ENCODE measurements at places on chromosomes 12 and 14.

DNA sequence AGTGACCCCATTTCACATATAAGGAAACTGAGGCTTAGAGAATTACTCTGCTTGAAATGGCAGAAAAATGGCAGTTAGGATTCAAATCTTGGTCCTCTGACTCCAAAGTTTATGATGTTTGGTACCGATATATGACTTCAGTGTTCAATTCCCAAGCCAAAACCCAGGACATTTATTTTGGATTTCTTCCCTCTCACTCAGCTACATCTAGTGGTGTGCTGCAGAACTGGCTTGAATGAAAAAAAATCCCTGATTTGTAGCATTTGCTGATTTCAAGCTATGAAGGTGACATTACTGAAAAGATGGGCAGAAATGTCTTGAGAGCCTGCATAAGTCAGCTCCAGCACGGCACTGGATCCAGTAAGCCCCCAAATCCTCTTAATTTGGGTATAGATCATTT is 106.4 kb downstream of the EFCAB11 start:
- no peak for DNase-seq

DNA sequence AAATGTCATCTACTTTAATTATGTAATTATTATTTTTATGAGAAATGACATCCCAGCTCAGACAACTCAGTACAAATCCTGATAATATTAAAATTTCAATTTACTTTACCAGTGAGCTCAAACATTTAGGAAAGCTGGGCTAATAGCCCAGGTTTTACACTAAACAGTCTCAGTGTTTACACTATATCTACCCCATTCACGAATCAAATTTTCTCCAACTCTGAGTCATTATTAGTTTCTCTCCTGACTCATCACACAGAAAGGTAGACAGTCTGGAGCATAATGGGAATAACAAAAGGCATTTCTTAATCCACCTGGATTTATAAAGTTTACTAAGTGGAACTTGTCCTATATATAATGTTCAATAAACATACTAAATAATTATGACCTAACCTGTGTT is 5.7 kb downstream of the PAWR start:
- DNase-seq = no peak

DNA sequence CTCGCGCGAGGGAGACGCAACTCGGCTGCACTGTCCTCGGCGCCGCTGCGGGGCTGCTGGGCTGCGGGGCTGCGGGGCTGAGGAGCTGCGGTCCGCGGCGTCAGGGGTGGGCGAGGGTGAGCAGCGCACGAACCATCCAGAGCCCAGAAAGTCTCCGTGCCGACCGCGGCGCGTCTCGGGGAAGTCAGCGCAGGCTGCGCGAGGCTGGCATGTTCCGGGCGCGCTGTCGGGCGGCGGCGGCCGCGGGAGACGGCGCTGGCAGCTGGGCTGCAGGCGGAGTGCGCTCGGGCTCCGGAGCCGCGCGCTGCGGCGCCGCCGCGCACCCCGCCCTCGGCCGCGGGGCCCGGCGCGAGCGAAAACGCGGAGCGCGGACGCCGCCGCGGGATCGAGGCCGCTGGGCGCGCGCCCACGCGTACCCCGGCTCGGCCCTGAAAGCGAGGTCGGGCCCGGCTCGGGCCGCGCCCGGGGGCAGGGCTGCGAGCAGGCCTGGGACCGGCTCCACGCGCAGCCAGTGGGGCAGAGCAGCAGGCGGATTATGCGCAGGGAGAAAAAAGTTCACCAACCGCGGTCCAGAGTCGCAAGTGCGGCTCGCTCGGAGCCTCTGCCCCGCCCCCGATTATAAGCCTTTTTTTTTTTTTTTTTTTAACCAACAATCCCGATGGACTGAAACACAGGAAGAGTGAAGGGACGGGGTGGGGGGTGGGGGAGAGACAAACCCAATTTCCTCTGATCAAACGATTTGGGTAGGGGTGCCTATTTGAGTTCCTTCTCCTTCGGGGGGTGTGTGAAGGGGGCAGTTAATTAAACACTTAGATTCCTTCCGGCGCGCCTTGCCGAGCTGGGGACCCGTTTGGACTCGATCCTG is at the start of gene PRICKLE1:
Gene PRICKLE1, minus strand, starts transcription at position 282 of the 865 bp plus-strand sequence. CDS start 117,230 bp downstream, outside the sequence.
- DNase-seq = no peak

- DNase-seq = no peak
Observed at GRCh38 chr14:104799244-104800014, 1.5 kb upstream of the ZBTB42 start.

DNA sequence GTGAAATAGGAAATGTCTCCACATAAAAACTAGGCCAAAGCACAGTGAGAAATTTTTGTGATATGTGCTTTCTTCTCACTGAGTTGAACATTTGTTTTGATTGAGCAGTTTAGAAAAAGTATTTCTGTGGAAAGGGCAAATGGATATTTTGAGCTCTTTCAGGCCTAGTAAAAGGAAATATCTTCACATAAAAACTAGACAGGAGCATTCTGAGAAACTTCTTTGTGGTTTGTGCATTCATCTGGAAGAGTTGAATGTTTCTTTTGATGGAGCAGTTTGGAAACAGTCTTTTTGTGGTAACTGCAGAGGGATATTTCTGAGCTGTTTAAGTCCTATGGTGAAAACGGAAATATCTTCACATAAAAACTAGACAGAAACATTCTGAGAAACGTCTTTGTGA is 582.7 kb upstream of the ALG10B start:
- DNase-seq = no peak

DNA sequence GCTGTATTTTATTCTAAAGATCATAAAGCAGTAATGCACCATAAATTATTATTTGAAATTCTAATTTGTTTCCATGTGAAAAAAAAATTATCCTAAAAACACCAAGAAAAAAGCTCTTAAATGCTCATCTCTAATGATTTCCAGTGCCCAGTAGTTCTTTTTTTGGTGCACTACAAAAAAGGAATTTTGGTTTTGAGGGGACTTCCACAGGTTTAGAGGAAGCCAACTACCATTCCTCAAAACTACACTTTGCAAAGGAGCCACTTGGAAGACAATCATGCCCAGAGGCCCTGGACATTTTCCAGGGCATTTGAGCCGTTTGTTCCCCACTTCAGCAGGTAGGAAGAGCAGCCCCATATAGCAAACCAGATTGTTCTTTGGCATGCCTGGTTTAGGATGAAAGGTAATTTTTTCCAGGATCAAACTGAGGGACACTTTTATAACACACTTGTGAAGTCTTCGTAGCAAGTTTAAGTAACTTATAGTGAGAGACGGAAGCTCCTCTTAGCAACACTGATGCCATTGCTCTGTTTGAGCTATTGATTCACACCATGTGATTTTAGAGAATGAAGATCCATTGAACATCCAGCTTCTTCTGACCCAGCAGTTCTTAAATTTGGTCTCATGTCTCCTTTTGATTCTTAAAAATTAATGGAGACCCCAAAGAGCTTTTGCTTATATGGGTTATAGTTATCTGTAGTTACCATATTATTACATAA is 187.9 kb downstream of the ETV6 start:
- DNase-seq = no peak

GRCh38 chr14:55333711-55334485 is 62.7 kb downstream of the FBXO34 start:
- DNase-seq = no peak

Data from AG04449 (cell line).